T-cell (primary cell): ENCODE measurements at places on chromosomes 11 and 22. TPM values are rescaled to one million over a fixed set of nuclear protein-coding genes. Genes with fewer than 3 reads are reported as not detected.

DNA sequence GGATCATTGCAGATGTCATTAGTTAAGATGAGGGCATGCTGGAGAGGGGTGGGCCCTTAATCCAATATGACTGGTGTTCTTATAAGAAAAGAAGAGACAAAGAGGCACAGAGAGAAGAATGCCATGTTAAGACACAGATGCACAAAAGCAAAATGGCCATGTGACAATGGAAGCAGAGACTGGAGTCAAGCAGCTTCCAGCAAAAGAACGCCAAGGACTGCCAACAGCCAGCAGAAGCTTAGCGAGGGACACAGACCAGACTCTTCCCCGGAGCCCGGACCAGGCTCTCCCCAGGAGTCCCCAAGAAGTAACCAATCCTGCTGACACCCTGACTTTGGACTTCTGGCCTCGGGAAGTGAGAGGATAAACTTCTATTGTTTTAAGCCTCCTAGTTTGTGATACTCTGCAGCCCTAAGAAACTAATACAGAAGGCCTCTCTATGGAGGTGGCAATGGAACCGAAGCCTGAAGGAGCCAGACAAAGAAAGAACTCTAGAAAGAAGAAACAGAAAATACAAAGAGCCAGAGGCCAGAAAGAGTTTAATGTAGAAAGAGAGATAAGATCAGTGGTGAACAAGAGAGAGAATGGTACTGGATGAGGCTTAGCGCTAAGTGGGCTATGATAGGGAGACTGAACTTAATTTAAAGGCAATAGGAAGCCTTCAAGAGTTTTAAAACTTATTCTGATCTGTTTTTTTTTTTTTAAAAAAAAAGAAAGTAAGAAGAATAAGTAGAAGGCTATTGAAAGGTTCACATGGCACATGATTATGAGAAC is 27.7 kb downstream of the PRCP start:
- no peaks in the 10 kb centered on the region for H3K27me3 ChIP-seq
- H3K36me3 ChIP-seq = no peaks in the 10 kb centered on the region
- DNase-seq = no peak
- peaks cover 10% of the 10 kb centered on the region for H3K4me1 ChIP-seq
- no peak overlapping the region for H3K4me3 ChIP-seq
- H3K27ac ChIP-seq = no peak overlapping the region

- no peak overlapping the region for H3K27ac ChIP-seq
- no peaks in the 10 kb centered on the region for H3K36me3 ChIP-seq
- H3K4me3 ChIP-seq = no peak overlapping the region
- no peaks in the 10 kb centered on the region for H3K4me1 ChIP-seq
These were observed 489.4 kb downstream of the KCNA4 start for GRCh38 chr11:29527391-29527936.

LTBP3 gene
- 364 TPM for total RNA-seq

SRRD gene
- 23.3 TPM for total RNA-seq

CERK gene
- 98.7 TPM for total RNA-seq

ME3 gene
- total RNA-seq = 2.3 TPM

CCDC116 gene
- 0.16 TPM for total RNA-seq

PAMR1 gene
- 0.20 TPM for total RNA-seq
